Activated CD8-positive, alpha-beta memory T cell treated with anti-CD3 and anti-CD28 coated beads for 1 hour (primary cell): ENCODE measurements at places on chromosomes 6 and 20.

DNA sequence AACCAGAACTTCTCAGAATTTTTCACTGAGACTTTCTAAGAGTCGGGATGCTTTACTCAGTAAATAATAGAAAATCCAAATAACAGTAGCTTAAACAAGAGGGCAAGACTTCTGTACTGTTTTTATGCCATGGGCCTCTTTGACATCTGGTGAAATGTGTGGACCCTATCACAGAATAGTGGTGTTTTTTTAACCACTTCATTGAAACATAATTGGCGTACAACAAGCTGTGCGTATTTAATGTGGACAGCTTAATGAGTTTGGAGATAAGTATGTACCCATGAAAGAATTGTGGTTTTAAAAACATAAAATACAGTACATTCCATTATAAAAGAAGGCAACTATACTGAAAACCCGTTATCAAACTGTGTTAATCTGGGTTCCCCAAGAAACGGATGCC lies 37.7 kb downstream of the PDRG1 start:
- DNase-seq, result no peak

- DNase-seq, result no peak
Measured at GRCh38 chr6:108071736-108072276, 2.7 kb downstream of the OSTM1 start.

DNA sequence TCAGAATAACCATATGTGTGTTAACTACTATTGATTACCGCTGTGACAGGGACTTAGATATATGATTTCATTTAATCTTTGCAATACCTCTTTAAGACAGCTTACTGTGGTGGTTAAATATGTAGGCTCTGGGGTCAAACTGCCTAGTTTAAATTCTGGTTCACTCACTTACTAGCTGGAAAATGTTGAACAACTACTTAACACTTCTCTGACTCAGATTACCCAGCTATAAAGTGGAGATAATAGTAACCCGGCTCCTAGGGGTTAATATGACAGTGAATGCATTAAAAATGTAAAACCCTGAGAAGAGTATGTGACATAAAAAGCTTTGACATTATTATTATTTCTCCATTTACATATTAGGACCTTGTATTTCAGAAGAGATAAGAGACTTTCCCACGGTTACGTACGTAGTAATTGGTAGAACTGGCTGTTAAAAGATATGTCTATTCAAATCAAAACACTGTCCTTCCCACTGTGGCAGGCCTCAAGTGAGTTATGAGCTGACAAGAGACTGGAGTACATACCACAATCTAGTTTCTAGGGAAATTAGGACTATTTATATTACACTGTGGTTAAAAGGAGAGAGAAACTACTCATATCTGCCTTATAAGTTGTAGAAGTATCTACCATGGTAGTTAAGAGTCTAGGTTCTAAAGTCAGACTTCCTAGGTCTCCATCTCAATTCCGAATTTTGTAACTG lies 4.4 kb upstream of the PLCB1 start:
- no peak for DNase-seq

GRCh38 chr6:37889051-37889450 lies 69.5 kb downstream of the ZFAND3 start:
- DNase-seq, result no peak

- DNase-seq, result no peak
Measured at GRCh38 chr6:129685662-129686031, 24.3 kb downstream of the ARHGAP18 start.

DNA sequence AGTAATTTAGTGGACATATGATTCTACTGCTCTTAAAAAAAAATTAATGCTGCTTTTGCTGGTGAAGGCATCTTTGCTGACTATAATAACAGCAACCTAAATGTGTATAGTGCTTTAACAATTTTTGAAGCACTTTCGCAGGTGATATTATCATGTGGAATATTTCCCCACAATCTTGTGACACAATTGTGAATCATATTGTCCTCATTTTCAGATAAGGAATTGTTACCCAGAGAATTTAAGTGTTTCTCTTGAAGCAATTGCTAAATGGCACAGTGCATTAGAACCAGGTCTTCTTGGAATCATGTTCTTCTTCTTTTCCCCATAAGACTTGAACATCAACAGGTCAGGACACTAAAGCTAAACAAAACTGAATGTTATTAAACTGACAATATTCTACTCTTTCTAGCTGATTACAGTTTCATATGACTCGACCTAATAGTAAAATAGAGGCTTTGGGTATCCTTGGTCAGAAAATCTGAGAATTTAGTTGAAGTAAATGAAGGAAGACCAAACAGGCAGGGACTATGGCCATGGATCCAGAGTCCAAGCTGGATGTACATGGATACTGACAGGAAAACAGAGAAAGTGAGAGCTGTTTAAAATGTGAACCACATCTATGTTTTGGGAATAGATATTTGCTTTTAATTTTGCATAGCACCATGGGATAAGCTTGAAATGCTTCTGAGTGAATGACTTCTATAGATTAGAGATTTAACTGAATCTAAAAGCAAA lies 121.8 kb upstream of the SLC35B3 start:
- DNase-seq, result no peak

DNA sequence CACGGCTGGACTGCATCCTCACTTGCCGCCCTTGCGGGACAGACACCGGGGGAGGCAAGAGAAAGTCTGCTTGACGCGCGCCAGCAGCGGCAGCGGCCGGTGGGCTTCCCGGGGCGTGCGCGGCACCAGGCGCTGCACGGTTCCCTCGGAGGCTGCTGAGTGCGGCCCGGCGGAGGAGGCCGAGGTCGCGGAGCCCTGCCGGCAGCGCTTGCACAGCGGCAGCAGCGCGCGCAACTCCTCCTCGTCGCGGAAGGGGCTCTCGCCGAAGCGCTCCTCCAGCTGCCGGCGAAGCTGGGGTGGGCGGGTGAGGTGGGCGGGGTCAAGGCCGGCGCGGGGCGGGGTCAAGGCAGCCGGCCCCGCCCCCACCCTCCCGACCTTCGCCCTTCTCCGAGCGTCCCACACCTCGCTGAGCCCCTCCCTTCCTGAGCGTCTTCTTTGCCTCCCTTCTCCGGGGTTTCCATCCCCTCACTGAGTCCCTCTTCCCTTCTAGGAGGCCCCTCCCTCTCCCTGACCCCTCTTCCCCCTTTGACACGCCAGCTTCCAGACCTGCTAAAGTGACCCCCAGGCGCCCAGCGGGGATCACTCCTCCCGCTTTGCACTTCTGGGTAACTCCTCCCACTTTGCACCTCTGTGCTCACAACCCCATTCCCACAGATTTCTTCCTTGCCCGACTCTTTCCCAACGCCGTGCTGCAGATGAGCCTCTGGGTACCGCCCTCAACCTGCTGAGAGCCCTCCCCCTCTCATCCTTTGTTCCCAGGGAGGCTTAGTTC lies 8.8 kb downstream of the DUSP15 start:
- peak; percentile 53 for DNase-seq
